ENCODE measurements at places on chromosomes 12 and 14. TPM values are rescaled to one million over a fixed set of nuclear protein-coding genes. Genes with fewer than 3 reads are reported as not detected.

GRCh38 chr12:23949348-23950209, at the start of gene SOX5:
Gene SOX5, minus strand, starts transcription at chr12:23949670. Its CDS starts 69 bp downstream, at chr12:23949601.
- peak; percentile 67 for DNase-seq

GRCh38 chr12:3280967-3281366, 203.8 kb downstream of the TSPAN9 start:
- DNase-seq, result no peak

GRCh38 chr12:57853864-57854556, 7.5 kb upstream of the CTDSP2 start:
- no peak for DNase-seq

DNA sequence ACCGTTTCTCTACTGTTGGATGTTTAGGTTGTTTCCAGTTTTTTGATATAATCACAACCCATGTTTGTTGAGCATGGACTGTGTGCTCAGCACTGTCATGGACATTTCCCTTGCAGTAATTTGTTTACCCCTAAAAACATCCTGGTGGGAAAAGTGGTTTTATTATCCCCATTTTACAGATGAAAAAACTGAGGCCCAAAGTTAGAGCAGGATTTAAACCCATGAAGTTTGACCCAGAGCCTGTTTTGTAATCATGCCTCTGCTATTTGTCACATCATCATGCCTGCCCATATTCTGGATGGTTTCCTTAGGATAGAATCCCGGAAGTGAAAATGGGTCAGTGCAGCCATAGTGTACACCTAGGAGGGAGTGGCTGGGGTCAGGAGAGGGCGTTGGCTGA, 17.0 kb upstream of the LRP1-AS start:
- DNase-seq, result no peak

DNA sequence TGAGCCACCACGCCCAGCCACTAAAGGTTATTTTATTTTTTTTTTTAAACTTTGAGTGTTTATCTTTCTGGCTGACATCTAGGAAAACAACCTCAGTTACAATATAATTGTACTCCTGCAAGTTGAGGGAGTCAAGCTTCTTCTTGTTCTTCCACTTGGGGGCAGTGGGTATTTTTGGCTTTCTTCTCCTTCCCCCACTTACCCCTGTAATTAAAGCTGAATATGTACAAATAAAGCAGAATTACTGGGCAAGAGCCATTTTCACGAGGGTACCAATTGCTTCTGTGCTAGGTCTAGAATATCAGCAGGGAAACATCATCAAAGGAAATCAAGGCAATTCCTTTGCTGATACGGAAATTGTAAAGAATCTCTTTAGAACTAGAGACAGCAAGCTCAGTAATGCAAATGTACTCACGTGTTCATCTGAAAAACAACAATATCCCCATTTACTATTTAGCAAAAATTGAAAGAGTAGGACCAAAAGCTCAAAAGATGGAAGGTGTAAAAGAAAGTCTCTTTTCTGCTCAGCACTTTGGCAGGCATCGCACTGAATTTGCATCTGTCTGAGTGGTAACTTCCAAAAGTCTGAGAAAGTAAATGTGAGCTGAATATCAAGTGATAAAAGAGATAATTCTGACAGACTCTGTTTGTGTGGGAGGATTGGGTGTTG, 72.8 kb downstream of the TAOK3 start:
- DNase-seq, result no peak

DNA sequence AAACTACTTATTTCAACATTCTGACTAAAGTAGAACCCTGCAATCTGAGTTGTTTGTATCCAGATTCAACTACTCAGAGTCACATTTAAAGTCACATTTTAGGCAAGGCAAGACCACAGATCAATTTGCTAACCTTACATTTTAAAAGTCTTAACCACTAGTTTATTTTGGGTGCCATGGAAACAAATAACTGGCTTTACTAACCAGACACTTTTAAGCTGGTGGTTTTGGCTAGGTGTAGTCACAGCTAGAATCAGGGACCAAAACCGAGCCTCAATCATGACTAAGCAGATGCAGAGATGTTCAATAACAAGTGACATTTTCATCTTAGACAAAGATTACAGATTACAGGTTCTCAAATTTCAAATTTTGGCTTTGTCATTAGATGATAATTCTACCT, 115.3 kb downstream of the PDE6H start:
- DNase-seq, result no peak

DNA sequence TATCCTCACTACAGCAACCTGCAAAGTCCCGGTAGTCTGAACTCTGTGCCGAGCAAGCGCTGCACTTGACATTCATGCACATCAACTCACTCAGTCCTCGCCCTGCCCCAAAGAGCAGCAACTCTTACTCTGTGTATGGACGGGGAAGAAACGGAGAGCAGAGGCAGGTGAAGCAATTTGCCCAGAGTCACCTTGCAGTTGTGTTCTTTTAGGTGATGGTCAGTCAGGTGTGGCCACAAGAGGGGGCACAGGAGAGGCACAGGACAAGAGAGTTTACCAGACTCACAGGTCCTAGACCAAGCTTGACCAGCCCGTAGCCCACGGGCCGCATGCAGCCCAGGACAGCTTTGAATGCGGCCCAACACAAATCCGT, 39.1 kb downstream of the TSPAN11 start:
- no peak for DNase-seq

DNA sequence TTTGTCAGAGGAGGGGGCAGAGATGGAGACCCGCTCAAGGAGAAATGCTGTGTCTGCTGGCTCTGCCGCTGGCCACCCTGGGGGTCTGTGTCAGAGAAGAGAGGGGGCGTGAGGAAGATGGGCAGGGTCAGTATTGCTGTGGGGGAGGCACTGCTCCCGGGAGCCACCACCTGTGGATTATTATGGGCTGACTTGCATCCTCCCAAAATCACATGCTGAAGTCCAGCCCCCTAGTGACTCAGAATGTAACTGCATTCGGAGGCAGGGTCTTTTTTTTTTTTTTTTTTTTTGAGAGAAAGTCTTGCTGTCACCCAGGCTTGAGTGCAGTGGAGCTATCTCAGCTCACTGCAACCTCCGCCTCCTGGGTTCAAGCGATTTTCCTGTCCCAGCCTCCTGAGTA, 12.3 kb downstream of the ABCD4 start:
- no peak for DNase-seq

DNA sequence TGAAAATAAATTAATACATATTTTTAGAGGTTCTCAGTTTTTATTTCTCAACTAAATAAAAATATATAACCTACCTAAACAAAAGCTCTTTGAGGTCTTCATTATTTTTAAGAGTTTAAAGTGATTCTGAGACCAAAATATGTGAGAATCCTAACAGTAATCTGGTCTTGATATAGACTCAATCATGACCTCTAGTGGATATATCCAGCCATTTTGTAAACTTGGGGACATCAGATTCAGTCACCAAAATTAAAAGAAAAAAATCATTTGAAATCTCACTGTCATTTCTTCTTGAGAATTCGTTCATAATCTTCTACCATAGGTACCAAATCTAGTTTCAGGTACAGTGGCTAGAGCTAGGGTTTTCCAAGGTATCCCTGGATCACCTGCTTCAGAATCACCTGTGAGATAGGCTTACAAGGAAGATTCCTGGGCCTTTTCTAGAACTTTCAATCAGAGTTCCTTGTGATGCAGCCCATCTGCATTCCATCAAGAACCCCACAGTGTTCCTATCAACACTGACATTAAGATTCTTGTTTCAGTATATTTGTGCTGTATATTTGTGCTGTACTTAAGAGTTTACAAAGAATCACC, 214.9 kb downstream of the ADAMTS20 start:
- no peak for DNase-seq

DNA sequence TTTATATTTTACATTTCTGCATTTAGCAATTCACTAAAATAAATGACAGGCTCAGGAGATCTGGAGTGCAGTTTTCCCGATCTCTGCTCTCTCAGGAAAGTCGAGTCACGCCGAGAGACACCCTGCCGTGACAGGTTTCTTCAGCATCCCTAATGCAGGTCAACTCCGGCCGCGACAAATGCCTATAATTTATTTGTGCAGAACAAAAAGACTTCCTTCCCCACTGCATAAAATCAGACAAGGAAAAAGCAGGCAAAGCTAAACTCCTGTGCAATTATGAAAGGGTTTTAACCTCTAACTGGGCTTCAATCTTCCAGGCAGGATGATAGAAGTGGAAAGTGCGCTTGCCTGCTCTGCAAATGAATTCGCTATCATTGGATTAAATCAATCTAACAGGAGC, 28.1 kb downstream of the SPRING1 start:
- DNase-seq, result no peak

Gene NFYB
- total RNA-seq, result 47.9 TPM

Gene MBIP
- 33.7 TPM for total RNA-seq

Gene SLC8B1
- total RNA-seq, result 34.3 TPM

Gene PTPRR
- total RNA-seq, result 0.31 TPM

Gene SSPN
- total RNA-seq, result 119 TPM

All from sciatic nerve (tissue), 2 donors.